Effector memory CD4-positive, alpha-beta T cell (primary cell): ENCODE measurements at places on chromosomes 16 and 17.
A peak's percentile ranks its signal among the peaks of the same experiment; 100 is the strongest.

DNA sequence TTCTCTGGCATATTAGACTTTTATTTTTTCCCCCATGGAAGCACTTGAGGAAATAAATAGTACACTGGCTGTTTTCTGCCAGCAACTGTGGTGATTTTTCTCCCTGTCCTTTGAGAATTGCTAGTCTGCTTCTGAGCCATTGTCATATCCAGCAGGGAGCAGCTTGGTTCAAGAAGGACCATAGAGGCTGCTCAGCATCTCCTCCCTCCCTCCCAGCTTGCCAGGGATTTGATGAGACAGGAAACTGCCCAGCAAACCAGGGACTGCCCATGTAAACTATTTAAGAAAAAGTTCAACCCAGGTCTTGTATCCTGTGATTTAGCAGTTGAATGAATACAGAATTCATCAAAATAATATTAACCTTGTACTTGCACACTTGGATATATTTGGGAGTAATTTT, 39.5 kb downstream of the CYB5B start:
- no peak for DNase-seq

DNA sequence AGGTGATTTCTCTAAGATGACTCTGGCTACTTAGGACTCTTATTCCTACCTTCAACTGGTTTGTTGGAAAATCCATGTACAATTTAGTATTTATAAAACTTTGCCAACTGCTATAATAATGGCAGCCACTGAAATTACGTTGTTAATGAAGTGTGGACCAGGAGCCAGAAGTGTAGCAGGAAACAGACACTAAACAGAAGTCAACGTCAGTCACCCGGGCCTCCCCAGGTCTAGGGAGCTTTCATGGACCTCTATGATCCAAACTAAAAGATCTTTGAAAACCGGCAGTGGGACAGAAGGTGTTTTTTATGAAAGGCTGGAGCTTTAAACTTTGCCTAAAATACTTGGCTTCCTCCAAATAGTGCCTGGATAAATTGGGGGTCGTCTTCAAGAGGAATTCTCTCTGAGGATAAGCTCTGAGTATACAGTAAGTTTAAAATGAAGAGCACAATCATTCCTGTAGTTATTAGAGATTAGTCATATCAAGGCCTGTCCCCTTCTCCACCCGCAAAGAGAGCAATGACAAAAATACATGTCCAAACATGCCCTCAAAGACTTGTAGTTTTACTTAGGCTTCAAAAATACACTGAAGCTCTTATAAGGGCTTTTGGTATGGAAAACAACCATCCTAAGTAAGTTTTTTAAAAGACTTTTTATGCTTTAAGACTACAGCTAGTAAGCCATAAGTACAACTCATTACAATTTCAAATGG, 34.6 kb downstream of the DCUN1D3 start:
- DNase-seq, result no peak

DNA sequence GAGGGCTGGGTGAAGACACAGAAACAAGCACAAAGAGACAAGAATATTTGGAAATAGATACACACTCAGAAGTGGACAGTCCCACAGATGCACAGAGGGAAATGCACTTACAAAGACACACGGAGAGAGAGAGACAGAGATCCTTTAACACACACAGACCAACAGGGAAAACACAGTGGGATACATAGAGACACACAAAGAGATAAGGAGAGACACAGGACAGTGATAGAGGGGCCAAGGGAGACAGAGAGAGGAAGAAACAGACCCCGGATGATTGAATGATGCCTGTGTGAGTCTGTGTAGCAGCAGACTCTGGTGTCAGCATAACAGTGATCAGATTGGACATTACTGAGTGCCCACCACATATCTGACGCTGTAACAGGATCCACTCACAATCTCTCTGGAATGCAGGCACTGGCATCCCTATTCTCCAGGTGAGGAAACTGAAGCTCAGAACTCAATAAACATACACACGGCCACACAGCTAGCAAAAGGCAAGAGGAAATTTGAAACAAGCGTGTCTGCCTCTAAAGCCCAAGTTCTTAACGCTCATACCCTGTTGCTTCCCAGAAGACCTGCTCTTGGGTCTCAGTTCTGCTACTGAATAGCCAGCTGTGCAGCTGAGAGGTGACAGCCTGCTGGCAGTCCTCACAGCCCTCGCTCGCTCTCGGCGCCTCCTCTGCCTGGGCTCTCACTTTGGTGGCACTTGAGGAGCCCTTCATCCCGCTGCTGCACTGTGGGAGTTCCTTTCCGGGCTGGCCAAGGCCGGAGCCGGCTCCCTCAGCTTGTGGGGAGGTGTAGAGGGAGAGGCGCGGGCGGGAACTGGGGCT, 186.3 kb upstream of the NLRP1 start:
- no peak for DNase-seq

DNA sequence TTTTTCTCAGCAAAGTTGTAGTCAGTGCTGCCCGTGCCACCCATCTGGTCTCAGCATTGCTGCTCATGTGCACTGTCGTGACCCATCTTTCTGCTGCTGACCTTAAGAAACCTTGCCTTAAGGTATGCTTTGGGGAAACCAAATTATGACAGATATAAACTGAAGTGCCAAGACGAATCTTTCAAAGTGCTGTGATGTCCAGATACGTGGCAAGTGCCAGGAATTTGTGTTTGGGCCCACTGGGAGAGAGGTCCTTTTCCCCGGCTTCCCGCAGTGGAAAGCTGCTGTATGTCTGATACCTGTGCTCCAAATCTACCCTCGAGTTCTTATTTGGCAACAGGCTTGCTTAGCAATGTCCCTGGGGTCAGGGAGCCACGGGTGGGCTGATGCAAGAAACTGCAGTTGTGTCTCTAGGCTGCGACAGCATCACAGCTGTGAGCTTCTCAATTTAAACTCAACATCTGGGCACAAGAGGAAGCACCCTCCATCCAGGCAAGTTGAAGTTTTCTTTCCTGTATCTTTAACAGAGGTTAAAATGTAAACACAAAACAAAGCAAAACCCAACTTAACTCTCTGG, 30.3 kb upstream of the TOX3 start:
- no peak for DNase-seq

GRCh38 chr17:41777574-41778188, 8.8 kb downstream of the JUP start:
- DNase-seq, result no peak

GRCh38 chr16:2507052-2507659, 6.6 kb upstream of the ATP6V0C start:
- no peak for DNase-seq

GRCh38 chr16:87924041-87924810, 12.1 kb downstream of the CA5A start:
- no peak for DNase-seq

DNA sequence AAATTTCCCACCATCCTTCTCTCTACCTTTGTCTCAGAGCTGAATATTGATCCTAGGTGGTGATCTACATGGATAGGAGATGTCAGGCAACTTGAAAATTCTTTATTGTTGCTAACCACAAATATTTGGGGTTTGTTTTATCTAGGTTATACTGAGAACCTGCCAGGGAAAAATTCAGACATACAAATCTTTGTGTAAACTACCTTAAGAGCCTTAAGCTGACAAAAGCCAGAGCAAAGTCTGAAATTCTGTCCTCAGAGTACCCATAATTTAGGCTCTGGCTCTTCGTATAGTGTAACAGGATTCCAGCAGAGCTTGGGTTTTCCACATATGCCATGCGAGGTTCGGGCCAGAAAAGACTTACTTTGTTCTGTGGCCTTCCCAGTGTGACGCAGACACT, 406.7 kb upstream of the MAF start:
- no peak for DNase-seq

GRCh38 chr17:28843816-28844148, 1.2 kb upstream of the FAM222B start:
- DNase-seq, result no peak

DNA sequence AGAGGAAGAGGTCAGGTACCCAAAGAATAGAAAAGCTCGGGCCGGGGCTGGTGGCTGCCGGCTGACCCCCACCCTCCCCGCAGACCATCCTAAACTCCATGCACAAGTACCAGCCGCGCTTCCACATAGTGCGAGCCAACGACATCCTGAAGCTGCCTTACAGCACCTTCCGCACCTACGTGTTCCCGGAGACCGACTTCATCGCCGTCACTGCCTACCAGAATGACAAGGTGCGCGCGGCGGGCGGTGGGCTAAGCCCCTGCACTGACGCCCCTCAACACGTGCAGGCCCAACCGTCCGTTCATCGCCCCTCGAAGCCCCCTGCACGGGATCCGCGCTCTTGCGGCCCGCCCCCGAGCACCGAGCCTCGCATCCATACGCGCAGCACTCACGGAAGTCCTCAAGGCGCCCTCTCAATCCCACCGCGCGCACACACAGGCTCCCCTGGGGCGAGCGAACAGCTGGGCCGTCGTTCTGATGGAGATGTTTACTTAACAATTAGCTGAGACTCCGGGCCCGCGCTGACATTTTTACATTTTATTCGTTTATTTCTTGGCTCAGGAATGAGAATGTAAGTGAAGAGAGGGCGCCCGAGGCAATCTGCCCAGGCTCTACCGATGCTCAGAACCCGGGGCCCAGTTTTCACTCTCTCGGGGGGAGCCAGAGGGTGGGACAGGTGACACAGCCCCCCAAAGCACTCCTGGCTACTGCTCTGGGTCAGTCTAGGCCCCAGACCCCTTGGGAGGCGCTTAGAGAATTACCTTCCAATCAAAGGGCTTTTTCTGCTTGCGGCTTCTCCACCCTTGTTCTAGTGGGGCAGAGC, 3.5 kb downstream of the TBX2 start:
- DNase-seq, result no peak

- DNase-seq, result no peak
These were observed 1.6 kb upstream of the LRRC75A start for GRCh38 chr17:16493531-16494046.

GRCh38 chr17:13593757-13594156, 8.0 kb downstream of the HS3ST3A1 start:
- DNase-seq, result no peak

DNA sequence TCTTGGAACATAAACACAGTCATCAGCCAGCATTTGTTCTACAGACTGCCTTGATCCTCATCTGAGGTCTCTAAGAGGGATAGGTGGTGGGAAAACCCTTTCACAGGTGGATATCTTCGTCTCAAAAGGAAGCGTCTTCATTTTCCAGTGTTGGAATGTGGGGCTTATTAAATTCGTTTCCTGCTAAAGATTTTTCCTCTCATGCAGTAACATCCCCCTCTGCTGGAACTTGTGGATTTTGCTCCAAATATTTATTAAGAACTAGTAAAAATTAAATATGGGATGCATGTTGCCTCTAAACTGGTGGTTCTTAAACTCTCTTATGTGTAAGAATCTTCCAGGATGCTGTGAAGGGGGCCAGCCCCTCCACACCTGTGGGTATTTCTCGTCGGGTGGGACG, 20.1 kb upstream of the MLYCD start:
- DNase-seq, result no peak

DNA sequence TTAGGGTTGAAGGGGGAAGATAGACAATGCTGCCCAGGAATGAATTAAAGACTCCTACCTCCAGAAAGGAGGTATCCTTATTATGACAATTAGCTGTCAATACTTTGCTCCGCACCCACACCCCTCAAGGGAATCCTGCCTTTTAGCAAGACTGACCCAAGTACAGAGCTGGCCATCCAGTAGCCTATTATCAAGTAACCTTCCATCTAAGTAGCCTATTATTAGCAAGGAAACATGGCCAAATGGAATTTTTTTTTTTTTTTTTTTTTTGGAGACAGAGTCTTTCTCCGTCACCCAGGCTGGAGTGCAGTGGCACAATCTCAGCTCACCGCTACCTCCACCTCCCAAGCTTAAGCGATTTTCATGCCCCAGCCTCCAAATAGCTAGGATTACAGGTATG, 161.3 kb downstream of the PMP22 start:
- no peak for DNase-seq

DNA sequence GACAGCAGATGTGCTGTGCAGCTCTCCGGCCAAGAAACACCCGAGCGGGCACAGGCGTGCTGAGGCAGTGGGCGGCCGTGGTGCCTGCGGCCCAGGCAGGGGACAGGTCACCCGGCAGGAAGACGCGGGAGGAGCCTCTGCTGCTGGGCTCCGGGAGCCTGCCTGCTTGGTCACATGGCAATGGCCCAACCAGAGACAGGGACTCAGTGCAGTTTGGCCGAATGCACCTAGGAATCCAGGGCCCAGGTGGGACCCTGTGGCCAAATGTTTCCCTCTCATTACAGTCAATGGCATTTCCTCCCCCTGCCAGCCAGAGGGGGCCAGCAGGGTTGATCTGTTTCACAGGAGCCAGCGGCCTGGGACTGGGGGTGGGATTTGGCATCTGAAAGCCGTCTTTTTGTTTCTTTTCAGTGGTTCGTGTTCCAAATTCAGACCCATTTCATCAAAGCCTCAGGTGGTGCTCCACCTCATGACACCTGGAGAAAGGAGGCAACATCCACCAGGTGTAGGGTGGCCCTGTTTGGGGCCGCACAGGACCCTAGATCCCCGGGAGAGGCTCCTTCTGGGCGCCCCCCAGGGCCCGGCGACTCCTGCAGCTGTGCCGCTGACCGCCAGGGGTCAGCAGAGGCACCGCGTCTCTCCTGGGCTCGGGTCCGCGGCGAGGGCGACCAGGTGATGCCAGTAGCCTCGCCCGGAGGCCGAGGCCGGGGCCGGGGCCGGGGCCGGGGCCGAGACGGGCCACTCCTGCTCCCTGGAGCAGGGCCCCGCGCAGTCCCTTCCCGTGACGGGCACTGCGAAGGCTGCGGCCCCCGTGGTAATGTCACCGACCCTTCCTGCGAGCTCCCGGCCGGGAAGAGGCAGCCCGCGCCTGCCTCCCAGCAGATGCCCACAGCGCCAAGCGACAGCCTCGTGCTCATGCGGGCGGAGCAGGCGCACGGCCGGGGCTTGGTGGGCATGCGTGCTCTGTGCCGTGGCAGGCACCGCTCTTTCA, 118.5 kb downstream of the C16orf78 start:
- DNase-seq, result peak; percentile 6
